ENCODE measurements at places on chromosomes 3 and 15.

GRCh38 chr3:23518441-23518840, 287.3 kb upstream of the UBE2E1 start:
- no peak for DNase-seq

- no peak for DNase-seq
Measured at GRCh38 chr15:63502137-63502766, 2.1 kb upstream of the USP3 start.

DNA sequence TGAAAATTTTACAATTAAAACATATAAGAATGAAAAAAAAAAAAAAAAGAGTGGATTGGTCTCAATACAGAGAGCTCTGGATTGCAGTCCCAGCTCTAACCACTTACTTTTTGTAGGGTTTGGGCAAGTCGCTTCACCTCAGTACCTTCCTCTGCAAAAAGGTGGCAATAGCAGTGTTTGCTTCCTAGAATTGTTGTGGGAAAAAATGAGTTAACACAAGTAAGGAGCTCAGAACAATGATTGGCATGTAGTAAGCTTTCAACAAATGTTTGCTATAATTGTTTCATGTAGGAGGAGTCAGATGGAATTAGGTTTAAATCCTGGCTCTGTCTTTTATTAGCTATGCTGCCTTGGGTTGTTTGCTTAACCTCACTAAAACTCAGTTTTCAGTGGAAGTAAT, 425.2 kb upstream of the TBL1XR1 start:
- DNase-seq: no peak

- no peak for DNase-seq
Measured at GRCh38 chr3:23829242-23829934, 23.6 kb downstream of the UBE2E1 start.
